Stimulated activated CD4-positive, alpha-beta T cell treated with anti-CD3 and anti-CD28 coated beads, TNF-alpha, amount 100 ng/mL, for 1 hour (primary cell): ENCODE measurements at places on chromosomes 1 and 21.

- DNase-seq, result no peak
Observed at GRCh38 chr1:23745515-23745914, 2.2 kb downstream of the ELOA start.

- no peak for DNase-seq
Observed at GRCh38 chr1:231626951-231627614, 493 bp downstream of the DISC1 start.

- DNase-seq, result no peak
Observed at GRCh38 chr1:219660666-219661463, 48.0 kb upstream of the ZC3H11B start.

- no peak for DNase-seq
Observed at GRCh38 chr21:20946701-20947100, 51.5 kb upstream of the NCAM2 start.
